ENCODE measurements at places on chromosomes 12 and 14. TPM values are rescaled to one million over a fixed set of nuclear protein-coding genes. Genes with fewer than 3 reads are reported as not detected.
A peak's percentile ranks its signal among the peaks of the same experiment; 100 is the strongest.

Gene SYNDIG1L
- total RNA-seq, result not detected

Gene POTEG
- not detected for total RNA-seq

Gene SDS
- not detected for total RNA-seq

Gene EPYC
- not detected for total RNA-seq

Gene PLA2G1B
- total RNA-seq, result not detected

Gene GARIN6
- total RNA-seq, result not detected

Gene KRT5
- total RNA-seq, result not detected

Gene DNAI7
- total RNA-seq, result not detected

Gene ESRRB
- total RNA-seq, result not detected

Gene TMEM30B
- total RNA-seq, result 0.81 TPM

DNA sequence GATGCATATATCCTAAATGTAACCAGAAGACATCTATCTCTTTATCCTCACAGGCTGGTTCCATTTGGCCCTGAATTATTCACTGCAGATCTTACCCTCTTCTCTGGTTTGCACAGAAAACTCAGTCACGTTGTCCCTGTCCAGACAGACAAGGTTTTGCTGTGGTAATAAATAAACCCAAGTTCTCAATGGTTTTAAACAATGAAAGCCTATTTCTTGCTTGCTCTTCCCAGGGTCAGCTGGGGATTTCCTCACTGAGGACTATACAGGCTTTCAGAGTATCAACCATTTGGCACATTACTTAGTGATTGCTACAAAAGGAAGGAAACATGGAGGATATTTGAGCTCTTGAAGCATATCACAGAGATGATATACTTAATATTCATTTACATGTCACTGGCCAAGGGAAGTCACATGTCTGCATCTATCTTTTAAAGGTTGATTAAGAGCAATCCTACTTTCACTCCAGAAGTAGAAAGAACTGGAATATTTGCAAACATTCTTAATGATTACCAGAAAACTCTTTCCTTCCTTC, 24.4 kb upstream of the E2F7 start:
- peaks cover 10% of the 10 kb centered on the region for H3K27me3 ChIP-seq
- H3K36me3 ChIP-seq, result no peaks in the 10 kb centered on the region
- no peak overlapping the region for H3K4me3 ChIP-seq

- peaks cover 20% of the 10 kb centered on the region for H3K27me3 ChIP-seq
- H3K27ac ChIP-seq, result no peak overlapping the region
These were observed 38.9 kb downstream of the STXBP6 start for GRCh38 chr14:25011095-25011494.

GRCh38 chr12:53994264-53995001, 5.5 kb upstream of the HOXC9 start:
- no peaks in the 10 kb centered on the region for H3K36me3 ChIP-seq
- H3K4me3 ChIP-seq, result peak overlapping the region; percentile 88
- no peak overlapping the region for H3K27ac ChIP-seq
- peaks cover 33% of the 10 kb centered on the region for H3K4me1 ChIP-seq
- peaks cover 75% of the 10 kb centered on the region for H3K27me3 ChIP-seq

DNA sequence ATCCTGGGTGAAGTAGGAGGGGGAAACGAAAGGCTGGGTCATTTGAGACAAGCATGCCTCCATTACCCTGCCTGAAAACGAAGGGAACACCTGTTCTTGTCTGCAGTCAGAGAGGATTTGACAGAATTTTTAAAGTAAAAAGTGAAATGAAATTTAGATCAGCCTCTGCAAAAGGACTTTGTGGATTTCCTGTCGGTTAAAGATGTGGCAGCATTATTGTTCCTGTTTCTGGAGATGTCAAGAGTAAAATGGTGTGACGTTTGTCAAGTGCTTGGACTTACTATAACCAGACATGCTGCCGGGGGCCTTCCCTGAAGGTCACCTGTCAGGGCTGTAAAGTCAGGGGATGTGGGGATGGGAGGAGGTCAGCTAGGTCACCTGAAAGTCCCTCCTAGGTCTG, 32.0 kb downstream of the NRXN3 start:
- DNase-seq, result no peak
- no peaks in the 10 kb centered on the region for H3K36me3 ChIP-seq
- H3K4me3 ChIP-seq, result no peak overlapping the region
- H3K27me3 ChIP-seq, result peaks cover 23% of the 10 kb centered on the region
- no peak overlapping the region for H3K27ac ChIP-seq

- H3K36me3 ChIP-seq, result peaks cover 18% of the 10 kb centered on the region
- H3K27me3 ChIP-seq, result no peaks in the 10 kb centered on the region
- H3K27ac ChIP-seq, result no peak overlapping the region
- no peak overlapping the region for H3K4me3 ChIP-seq
- no peak for DNase-seq
These were observed 19.8 kb downstream of the ERH start for GRCh38 chr14:69378274-69378673.

GRCh38 chr12:31600252-31600651, 9.3 kb upstream of the DENND5B start:
- peaks cover 15% of the 10 kb centered on the region for H3K27me3 ChIP-seq
- H3K4me1 ChIP-seq, result no peaks in the 10 kb centered on the region
- H3K4me3 ChIP-seq, result no peak overlapping the region
- no peak overlapping the region for H3K27ac ChIP-seq

- DNase-seq, result no peak
- H3K36me3 ChIP-seq, result no peaks in the 10 kb centered on the region
- H3K27ac ChIP-seq, result peak overlapping the region; percentile 6
- no peak overlapping the region for H3K4me3 ChIP-seq
These were observed 9.0 kb downstream of the MLXIP start for GRCh38 chr12:122087431-122088178.

DNA sequence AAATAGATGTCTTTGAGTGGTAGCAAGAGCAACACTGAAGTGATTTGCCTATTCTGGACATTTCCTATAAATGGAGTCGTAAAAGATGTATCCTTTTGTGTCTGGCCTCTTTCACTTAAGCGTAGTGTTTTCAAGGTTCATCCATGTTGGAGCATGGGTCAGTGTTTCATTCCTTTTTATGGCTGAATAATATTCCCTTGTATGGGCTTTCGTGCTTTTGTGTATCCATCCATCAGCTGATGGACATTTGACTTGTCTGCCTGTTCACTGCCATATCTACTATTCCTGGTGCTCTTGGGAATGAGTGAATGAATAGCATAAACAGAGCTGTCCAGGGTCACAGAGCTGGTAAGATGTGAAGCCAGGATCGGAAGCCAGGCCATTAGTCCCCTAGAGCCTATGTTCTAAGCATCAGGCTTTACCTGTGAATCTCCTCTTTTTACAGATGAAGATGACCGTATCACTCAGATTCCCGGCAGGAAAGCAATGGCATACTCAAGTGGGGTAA, 1.8 kb upstream of the P2RX7 start:
- H3K4me3 ChIP-seq, result no peak overlapping the region
- peaks cover 13% of the 10 kb centered on the region for H3K36me3 ChIP-seq
- no peak for DNase-seq
- H3K4me1 ChIP-seq, result peaks cover 70% of the 10 kb centered on the region

GRCh38 chr14:102903889-102904512, 18.5 kb upstream of the AMN start:
- DNase-seq, result no peak
- no peak overlapping the region for H3K27ac ChIP-seq
- peaks cover 4% of the 10 kb centered on the region for H3K36me3 ChIP-seq
- peaks cover 24% of the 10 kb centered on the region for H3K4me1 ChIP-seq

GRCh38 chr14:35122696-35123387, 490 bp downstream of the PRORP start:
- DNase-seq, result no peak
- peaks cover 25% of the 10 kb centered on the region for H3K36me3 ChIP-seq
- H3K27ac ChIP-seq, result peak overlapping the region; percentile 95
- H3K4me3 ChIP-seq, result peak overlapping the region; percentile 93
- H3K27me3 ChIP-seq, result no peaks in the 10 kb centered on the region

GRCh38 chr12:108345716-108346633, 6.9 kb upstream of the CMKLR1 start:
- no peak overlapping the region for H3K27ac ChIP-seq
- H3K36me3 ChIP-seq, result no peaks in the 10 kb centered on the region
- H3K4me1 ChIP-seq, result no peaks in the 10 kb centered on the region
- peak; percentile 22 for DNase-seq
- no peaks in the 10 kb centered on the region for H3K27me3 ChIP-seq

GRCh38 chr14:22458737-22459136, 130.3 kb downstream of the DAD1 start:
- peak overlapping the region; percentile 95 for H3K27ac ChIP-seq
- peaks cover 85% of the 10 kb centered on the region for H3K4me1 ChIP-seq
- no peak for DNase-seq
- H3K27me3 ChIP-seq, result no peaks in the 10 kb centered on the region

GRCh38 chr12:108099073-108099472, 30.0 kb upstream of the WSCD2 start:
- H3K4me1 ChIP-seq, result no peaks in the 10 kb centered on the region
- peaks cover 22% of the 10 kb centered on the region for H3K27me3 ChIP-seq
- H3K4me3 ChIP-seq, result no peak overlapping the region
- no peak overlapping the region for H3K27ac ChIP-seq

- H3K4me3 ChIP-seq, result no peak overlapping the region
- peaks cover 73% of the 10 kb centered on the region for H3K27me3 ChIP-seq
- no peak overlapping the region for H3K27ac ChIP-seq
These were observed 6.3 kb upstream of the HOXC4 start for GRCh38 chr12:54047160-54047963.

- DNase-seq, result no peak
- H3K4me3 ChIP-seq, result no peak overlapping the region
- H3K4me1 ChIP-seq, result no peaks in the 10 kb centered on the region
- H3K36me3 ChIP-seq, result no peaks in the 10 kb centered on the region
These were observed 10.7 kb downstream of the PKP2 start for GRCh38 chr12:32885831-32886230.

GRCh38 chr12:124045671-124046455, 72.8 kb downstream of the ZNF664 start:
- DNase-seq, result no peak
- peaks cover 15% of the 10 kb centered on the region for H3K36me3 ChIP-seq
- H3K27me3 ChIP-seq, result no peaks in the 10 kb centered on the region
- no peak overlapping the region for H3K27ac ChIP-seq
- no peak overlapping the region for H3K4me3 ChIP-seq

DNA sequence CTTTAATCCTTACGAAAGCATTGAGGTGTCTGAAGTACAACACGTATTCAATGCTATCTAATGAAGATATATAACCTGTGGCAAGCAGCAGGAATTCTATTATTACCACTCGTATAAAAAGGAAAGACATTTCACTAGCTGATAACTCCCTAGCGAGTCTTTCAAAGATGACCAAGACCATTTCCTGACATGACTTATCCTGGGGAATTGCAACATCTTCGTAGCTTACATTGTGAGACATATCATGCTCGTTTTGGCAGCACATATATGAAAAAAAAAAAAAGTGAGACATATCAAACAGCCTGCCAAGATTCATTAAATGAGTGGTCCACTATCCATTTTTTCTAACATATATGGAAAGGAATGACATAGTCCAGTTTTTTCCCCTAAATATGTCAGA, 337.0 kb downstream of the FSCB start:
- DNase-seq, result no peak
- no peaks in the 10 kb centered on the region for H3K36me3 ChIP-seq
- no peak overlapping the region for H3K4me3 ChIP-seq
- H3K4me1 ChIP-seq, result no peaks in the 10 kb centered on the region
- H3K27ac ChIP-seq, result no peak overlapping the region

GRCh38 chr14:68694516-68695235, 98.2 kb downstream of the ZFP36L1 start:
- DNase-seq, result no peak
- peaks cover 33% of the 10 kb centered on the region for H3K4me1 ChIP-seq
- no peaks in the 10 kb centered on the region for H3K27me3 ChIP-seq
- no peaks in the 10 kb centered on the region for H3K36me3 ChIP-seq
- peak overlapping the region; percentile 73 for H3K27ac ChIP-seq

- no peaks in the 10 kb centered on the region for H3K27me3 ChIP-seq
- no peak overlapping the region for H3K27ac ChIP-seq
- DNase-seq, result no peak
- H3K36me3 ChIP-seq, result no peaks in the 10 kb centered on the region
- H3K4me3 ChIP-seq, result no peak overlapping the region
- no peaks in the 10 kb centered on the region for H3K4me1 ChIP-seq
These were observed 830.0 kb upstream of the NOVA1 start for GRCh38 chr14:27427796-27428195.

- no peak for DNase-seq
- no peaks in the 10 kb centered on the region for H3K36me3 ChIP-seq
- H3K27ac ChIP-seq, result no peak overlapping the region
- no peaks in the 10 kb centered on the region for H3K4me1 ChIP-seq
- H3K4me3 ChIP-seq, result no peak overlapping the region
These were observed 34.6 kb upstream of the PYGL start for GRCh38 chr14:50978888-50979287.

DNA sequence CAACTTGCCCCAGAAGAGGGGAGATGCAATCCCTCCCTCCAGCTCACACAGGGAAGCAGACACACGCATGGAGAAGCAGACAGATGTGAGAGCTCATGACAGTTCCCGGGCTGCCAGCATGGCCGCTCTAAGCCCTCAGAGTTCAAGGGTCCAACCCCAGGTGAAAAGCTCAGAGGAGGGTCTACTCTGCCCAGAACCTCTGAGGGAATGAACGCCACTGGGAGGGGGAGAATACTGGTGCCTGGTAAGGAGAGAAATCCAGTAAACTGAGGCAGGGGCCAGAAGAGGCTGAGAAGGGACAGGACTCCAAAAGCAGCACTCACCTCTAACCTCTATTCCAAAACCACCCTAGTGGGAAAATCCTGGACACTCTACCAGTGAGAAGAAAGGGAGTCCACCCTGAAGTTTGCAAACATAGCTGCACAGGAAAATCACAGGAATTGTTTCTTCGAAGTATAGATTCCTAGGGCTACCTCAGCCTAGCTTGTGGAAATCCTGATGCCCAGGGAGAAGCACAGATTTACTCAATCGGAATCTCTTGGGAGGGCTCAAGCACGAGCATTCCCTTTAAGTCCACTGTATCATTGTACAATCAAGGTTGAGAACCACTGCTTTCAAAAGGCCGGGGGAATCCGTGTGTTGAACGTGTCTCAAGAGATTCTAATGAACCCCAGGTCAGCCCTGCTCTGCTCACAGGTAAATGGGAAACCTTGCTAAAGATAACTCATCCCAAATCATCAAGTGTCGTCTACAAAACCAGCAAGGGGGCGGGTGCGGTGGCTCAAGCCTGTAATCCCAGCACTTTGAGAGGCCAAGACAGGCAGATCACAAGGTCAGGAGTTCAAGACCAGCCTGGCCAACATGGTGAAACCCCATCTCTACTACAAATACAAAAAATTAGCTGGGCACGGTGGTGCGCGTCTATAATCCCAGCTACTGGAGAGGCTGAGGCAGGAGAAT, 34.3 kb upstream of the PLEKHG6 start:
- peaks cover 37% of the 10 kb centered on the region for H3K27me3 ChIP-seq
- H3K36me3 ChIP-seq, result no peaks in the 10 kb centered on the region
- H3K4me1 ChIP-seq, result no peaks in the 10 kb centered on the region
- H3K4me3 ChIP-seq, result no peak overlapping the region

Measured in natural killer cell treated with Interleukin-12 subunit alpha and Interleukin-12 subunit beta and Interleukin-15 and Interleukin-18, amount 100 ng/mL, for 72 hours (primary cell).